Fibroblast of skin of abdomen (primary cell): ENCODE measurements at places on chromosomes 5 and 9.

DNA sequence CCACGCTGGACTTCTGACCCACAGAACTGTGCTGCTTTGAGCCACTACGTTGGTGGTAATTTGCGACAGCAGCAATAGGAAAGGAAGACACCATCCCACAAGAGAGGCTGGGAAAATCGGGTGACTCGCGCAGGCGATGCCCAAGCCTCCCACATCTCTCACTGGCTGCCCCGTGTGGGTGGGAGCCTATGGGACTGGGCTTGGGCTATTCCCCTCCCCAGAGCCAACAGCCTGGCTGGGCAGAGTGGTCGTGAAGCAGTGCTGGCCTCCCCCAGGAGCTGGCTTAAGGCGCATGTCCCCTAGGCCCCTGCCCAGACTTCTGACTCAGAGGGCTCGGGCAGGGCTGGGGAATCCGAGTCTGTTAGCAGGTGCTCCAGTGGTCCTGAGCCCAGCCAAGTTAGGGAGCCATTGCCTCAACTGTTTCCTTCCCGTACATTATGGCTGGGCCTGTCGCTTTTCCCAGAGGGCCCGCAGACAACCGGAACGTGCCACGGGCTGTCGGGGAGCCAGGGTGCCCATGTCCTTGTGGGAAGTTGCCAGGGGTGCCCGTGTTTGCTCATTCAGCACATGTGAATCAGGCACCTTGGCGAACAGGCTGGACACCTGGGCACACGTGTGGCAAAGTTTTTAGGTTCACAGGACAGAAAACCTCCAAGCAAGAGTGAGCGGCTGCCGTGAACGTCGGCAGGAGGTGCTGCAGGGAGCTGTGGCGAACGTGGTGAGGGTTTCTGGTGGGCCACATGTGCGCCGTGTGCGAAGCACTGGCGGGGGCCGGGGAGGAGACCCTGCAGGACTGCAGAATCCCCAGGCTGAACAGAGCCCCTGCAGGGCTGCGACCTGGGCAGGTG, 7.0 kb upstream of the RASGEF1C start:
- DNase-seq = no peak

DNA sequence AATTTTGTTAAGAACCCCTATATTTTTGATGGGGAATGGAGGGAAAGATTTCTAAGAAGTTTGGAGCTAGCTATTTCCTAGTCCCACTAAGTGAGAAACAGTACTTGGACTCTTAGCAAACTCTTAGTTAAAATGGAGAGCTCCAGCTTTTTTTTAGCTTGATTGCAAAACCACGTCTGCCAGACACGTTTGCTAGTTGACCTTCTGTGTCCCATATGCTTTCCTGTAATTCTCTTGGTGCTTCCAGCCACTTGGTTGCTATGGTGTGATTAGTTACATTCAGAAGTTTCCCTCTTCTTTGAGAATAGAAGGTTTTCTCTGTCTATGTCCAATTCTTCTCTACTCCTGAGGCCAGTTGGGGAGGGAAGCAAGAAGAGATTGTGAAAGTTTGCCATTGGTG, 417.0 kb upstream of the TLE4 start:
- no peak for DNase-seq

- DNase-seq = no peak
These were observed 23.5 kb downstream of the PDGFRB start for GRCh38 chr5:150131978-150132694.

DNA sequence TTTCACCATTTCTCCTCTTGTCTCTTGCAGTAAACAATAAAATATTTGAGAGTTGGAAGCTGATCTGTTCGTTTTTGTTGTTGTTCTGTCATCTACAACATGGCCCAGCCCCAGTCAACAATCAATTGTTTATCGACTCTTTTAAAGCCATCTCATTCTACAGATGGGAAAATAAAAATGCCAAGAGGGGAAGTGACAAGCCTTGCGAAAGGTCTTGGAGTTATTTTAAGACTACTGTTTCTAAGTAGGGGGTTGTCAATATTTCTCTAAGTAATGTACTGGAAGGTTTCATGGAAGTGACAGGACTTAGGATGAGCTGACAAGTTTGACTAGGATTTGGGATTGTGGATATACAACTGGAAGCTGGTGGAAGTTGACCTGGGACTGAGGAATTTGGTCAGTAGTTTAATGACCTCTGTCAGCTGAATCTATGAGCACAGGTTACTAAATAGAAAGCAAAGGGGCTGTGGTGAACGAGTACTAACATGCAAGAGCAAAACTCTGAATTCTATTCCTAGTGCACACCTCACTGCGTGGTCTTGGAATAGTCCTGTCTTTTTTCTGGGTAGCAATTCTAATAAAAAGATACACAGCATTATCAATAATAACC, 57.5 kb upstream of the ADRB2 start:
- no peak for DNase-seq

GRCh38 chr5:112724901-112725300, 12.8 kb upstream of the APC start:
- no peak for DNase-seq

DNA sequence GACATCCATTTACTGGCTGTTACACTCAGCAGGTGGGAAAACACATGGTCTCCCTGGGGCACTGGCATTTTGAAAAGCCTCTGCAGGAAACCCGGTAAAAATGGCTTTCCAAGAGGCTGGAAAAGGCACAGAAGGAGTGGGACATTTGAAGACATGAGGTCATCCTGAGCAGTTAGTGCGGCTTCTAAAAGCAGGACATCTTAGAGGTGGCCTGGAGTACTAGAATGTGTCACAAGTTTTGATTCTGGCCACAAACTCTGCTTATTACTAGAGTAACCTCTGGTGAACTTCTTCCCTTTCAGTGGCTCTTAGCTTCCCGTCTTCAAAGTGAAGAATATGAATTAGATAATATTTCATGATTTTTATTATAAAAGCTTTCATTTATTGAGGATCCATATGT, 423.0 kb upstream of the BRINP1 start:
- DNase-seq = no peak
